ENCODE measurements at places on chromosomes 6 and 20. TPM values are rescaled to one million over a fixed set of nuclear protein-coding genes. Genes with fewer than 3 reads are reported as not detected.

Gene CST5
- not detected for total RNA-seq

Gene ZNF311
- total RNA-seq: 0.35 TPM

Gene XKR7
- not detected for total RNA-seq

Gene RNF182
- not detected for total RNA-seq

Gene DUSP15
- 1.1 TPM for total RNA-seq

Gene HLA-DMA
- 8.8 TPM for total RNA-seq

DNA sequence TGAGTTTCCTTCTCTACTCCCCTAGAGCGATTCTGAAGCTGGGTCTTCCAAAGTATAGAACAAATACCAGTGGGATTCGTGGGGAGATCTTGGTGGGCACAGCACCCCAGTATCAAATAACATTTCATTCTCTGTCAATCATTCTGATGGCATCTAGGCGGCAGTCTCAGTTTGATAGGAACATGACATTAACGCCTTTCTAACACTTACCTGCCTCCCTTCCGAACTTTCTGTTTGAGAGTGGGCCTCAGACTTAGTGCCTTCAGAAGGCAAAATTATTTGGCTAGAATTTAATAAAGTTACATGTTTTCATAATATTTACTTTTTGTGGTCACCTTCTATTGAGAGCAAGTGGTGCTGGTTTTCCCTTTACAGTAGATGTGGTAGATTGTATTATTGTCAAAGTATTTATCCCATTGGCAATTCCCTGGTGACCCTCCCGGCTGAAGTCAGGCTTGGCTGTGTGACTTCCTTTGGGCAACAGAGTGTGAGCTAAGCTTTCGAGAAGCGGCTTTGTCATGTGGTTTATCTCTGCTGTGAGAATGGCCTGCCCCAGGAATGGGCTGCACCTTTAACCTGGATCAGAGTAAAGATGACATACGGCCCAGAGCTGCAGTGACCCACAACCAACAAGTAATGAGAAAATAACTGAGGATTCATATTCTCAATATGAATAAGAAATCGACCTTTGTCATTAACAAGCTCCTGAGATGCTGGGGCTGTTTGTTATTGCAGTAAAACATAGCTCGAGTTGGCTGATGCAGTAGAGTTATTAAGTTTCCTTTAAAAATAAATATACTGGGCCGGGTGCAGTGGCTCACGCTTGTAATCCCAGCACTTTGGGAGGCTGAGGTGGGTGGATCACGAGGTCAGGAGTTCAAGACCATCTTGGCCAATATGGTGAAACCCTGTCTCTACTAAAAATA is 45.2 kb upstream of the PTPN1 start:
- H3K4me3 ChIP-seq: no peak overlapping the region
- H3K4me1 ChIP-seq: peaks cover 20% of the 10 kb centered on the region
- no peaks in the 10 kb centered on the region for H3K36me3 ChIP-seq

- DNase-seq: no peak
- no peaks in the 10 kb centered on the region for H3K4me1 ChIP-seq
- no peaks in the 10 kb centered on the region for H3K27me3 ChIP-seq
- no peaks in the 10 kb centered on the region for H3K36me3 ChIP-seq
Observed at GRCh38 chr6:52612336-52613054, 35.6 kb upstream of the TRAM2 start.

GRCh38 chr20:43766385-43766784 is 39.6 kb upstream of the GTSF1L start:
- no peaks in the 10 kb centered on the region for H3K36me3 ChIP-seq
- no peak overlapping the region for H3K27ac ChIP-seq
- no peak overlapping the region for H3K4me3 ChIP-seq
- no peaks in the 10 kb centered on the region for H3K4me1 ChIP-seq

DNA sequence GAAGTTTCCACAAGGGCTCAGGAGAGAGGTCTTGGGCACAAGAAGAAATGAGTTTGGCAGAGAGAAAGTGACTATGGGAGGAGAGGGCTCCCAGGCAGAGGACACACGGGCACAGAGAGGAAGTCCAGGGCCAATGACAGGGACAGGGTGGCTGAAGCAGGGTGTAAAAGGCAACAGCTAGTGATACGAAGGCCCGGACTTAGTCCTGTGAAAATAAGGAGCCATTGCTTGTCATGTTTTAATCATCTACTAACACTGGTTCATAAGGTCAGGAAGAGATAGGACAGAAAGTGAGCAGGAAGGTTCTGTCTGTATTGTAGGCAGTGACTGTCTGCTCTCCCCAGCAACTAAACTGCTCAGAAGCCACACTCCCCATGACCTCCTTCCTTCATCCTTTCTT is 204.7 kb upstream of the SHLD1 start:
- no peak overlapping the region for H3K27ac ChIP-seq
- no peak overlapping the region for H3K4me3 ChIP-seq
- no peak for DNase-seq
- H3K4me1 ChIP-seq: no peaks in the 10 kb centered on the region
- H3K36me3 ChIP-seq: no peaks in the 10 kb centered on the region

DNA sequence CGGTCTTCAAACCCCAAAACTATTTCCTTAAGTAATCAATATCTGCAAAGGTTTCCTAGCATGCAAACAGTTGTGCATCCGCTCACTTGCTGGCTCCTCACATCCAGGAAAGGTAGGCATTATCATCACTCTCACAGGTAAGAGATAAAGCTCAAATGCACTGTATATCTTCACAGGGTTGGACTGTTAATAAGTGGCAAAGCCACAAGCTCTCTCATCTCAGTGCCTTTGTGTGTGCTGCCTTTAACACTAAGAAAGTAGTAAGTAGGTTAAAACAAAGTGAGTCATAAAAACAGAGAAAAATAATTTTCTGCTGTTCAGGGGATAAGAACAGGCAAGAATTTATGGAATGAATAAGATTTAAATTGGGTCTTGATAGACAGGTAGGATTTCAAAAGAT is 21.3 kb downstream of the MAN1A1 start:
- no peaks in the 10 kb centered on the region for H3K36me3 ChIP-seq
- no peaks in the 10 kb centered on the region for H3K4me1 ChIP-seq

GRCh38 chr6:151721146-151721545 is 86.3 kb upstream of the ESR1 start:
- H3K36me3 ChIP-seq: peaks cover 4% of the 10 kb centered on the region
- DNase-seq: no peak
- H3K4me1 ChIP-seq: no peaks in the 10 kb centered on the region
- H3K27ac ChIP-seq: no peak overlapping the region
- H3K4me3 ChIP-seq: no peak overlapping the region

DNA sequence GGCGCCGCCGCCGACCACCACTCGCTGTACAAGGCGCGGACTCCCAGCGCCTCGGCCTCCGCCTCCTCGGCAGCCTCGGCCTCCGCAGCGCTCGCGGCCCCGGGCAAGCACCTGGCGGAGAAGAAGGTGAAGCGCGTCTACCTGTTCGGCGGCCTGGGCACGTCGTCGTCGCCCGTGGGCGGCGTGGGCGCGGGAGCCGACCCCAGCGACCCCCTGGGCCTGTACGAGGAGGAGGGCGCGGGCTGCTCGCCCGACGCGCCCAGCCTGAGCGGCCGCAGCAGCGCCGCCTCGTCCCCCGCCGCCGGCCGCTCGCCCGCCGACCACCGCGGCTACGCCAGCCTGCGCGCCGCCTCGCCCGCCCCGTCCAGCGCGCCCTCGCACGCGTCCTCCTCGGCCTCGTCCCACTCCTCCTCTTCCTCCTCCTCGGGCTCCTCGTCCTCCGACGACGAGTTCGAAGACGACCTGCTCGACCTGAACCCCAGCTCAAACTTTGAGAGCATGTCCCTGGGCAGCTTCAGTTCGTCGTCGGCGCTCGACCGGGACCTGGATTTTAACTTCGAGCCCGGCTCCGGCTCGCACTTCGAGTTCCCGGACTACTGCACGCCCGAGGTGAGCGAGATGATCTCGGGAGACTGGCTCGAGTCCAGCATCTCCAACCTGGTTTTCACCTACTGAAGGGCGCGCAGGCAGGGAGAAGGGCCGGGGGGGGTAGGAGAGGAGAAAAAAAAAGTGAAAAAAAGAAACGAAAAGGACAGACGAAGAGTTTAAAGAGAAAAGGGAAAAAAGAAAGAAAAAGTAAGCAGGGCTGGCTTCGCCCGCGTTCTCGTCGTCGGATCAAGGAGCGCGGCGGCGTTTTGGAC is 2.0 kb downstream of the SOX4 start:
- H3K36me3 ChIP-seq: no peaks in the 10 kb centered on the region
- DNase-seq: peak; percentile 56
- peak overlapping the region; percentile 59 for H3K27ac ChIP-seq
- peak overlapping the region; percentile 55 for H3K4me3 ChIP-seq

DNA sequence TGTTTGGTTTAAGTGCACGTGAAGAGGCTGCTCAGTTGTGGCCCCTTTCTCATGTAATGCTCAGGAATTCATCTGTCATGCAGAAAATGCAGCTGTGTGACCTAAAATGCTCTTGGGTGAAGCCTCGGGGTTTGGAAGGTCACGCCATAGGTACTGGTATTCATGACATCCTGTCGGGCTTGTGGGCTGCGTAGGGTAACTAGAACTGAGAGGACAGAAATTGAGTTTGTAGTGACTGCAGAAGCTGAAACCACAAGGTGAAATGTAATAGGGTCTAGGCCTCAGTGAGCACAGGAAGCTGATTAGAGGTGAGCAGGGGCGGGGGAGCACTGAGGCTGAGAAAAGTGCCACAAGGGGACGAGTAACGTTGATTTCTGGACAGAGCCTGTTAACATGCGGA is 128.8 kb downstream of the SOBP start:
- no peaks in the 10 kb centered on the region for H3K36me3 ChIP-seq
- H3K27me3 ChIP-seq: no peaks in the 10 kb centered on the region
- no peak overlapping the region for H3K4me3 ChIP-seq
- H3K27ac ChIP-seq: no peak overlapping the region

DNA sequence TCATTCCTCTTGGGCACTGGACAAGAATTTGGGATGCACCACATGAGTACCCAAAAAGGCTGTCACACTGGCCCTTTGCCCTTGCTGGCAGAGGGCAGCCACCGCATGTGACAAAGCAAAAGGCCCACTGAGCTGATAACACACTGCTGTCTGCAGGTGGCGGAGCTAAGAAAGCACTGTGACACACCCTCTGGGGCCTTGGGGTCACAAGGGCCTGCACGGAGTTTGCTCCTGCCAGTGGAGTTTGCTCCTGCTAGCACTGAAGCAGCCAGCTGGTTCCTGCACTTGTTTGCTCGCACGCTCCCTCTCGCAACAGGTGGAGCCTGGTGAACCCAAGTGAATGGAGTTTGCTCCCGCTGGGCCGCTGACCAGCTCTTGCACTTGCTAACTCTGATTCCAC is 132.6 kb downstream of the LCA5 start:
- H3K36me3 ChIP-seq: no peaks in the 10 kb centered on the region
- H3K27ac ChIP-seq: no peak overlapping the region

DNA sequence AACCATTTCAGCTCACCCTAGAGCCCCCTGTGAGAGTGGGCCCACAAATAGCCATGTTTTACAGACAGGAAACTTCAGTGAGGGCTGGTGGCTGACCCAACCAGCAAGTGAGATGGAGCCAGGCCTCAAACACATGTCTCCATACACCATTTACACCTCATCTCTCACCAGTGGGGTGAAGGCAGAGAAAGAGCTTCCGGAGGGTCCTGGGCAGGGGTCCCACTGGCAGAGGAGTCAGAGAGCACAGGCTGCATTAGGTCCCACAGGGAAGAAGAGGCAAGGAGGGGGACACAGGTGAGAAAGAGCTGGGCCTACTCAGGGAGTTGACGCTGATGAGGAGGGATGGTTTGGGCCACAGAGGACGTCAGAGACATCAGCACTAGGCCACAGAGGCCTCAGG is 172.6 kb downstream of the VEGFA start:
- no peaks in the 10 kb centered on the region for H3K36me3 ChIP-seq
- no peak for DNase-seq
- no peak overlapping the region for H3K27ac ChIP-seq
- no peak overlapping the region for H3K4me3 ChIP-seq

- no peak overlapping the region for H3K4me3 ChIP-seq
- H3K4me1 ChIP-seq: no peaks in the 10 kb centered on the region
- no peaks in the 10 kb centered on the region for H3K36me3 ChIP-seq
- no peaks in the 10 kb centered on the region for H3K27me3 ChIP-seq
- no peak overlapping the region for H3K27ac ChIP-seq
- no peak for DNase-seq
Observed at GRCh38 chr6:5472571-5472970, 211.3 kb downstream of the FARS2 start.

GRCh38 chr6:138485586-138486248 is 13.6 kb downstream of the NHSL1 start:
- no peak for DNase-seq
- H3K4me3 ChIP-seq: no peak overlapping the region
- no peak overlapping the region for H3K27ac ChIP-seq
- H3K36me3 ChIP-seq: no peaks in the 10 kb centered on the region
- peaks cover 6% of the 10 kb centered on the region for H3K4me1 ChIP-seq

DNA sequence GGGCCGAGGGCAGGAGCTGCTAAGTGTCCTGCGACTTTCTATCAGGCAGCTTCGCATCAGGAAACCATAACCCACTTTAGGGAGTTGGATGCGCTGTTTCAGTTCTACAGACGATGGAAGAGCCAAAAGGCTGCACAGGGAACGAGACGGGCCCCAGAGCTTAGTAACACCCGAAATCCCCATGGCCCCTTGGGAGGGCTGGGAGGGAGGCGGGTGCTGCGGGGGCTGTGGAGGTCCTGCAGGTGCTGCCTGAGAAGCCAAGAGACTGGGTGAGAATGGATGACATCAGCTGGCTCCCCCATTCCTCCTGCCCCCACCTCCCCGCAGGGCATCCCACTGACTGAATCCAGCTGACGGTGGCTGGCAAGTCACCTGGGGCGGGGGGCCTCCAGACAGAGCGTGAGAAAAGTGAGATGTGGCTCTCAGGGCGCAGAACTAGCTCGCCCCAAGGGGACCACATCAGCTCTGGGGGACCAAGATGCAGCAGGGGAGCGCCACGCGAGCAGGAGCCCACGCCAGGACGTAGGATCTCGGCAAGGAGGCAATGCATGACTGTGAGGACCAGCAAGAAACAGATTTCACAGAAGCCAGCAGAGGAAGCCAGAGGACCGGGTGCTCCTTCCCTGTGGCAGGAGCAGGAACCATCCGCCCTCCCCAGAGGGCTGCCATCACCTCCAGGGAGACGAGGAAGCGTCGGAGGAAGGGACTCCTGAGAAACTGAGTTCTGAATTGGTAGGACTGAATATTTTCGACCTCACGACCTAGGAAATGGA is 36.8 kb downstream of the PNLDC1 start:
- no peak overlapping the region for H3K4me3 ChIP-seq
- no peak overlapping the region for H3K27ac ChIP-seq
- H3K36me3 ChIP-seq: no peaks in the 10 kb centered on the region
- no peak for DNase-seq
- H3K27me3 ChIP-seq: no peaks in the 10 kb centered on the region
- no peaks in the 10 kb centered on the region for H3K4me1 ChIP-seq

DNA sequence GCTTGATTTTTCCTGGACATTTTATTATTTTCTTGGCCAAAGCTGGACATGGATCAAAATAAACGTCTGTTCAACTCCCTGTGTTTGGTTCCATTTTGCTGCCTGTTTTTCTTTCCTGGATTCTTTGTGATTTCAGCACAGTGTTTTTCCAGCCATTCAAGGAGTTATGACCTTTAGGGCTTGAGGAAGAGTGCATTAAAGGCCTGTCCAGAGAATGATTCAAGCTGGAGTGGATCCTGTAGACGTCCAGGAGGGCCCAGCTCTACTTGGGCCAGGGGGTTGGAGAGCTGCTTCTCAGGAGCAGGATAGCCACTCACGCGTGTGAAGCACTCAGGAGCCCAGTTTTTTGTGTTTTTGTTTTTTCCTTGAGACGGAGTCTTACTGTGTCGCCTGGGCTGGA is 56.5 kb upstream of the IER3 start:
- no peaks in the 10 kb centered on the region for H3K4me1 ChIP-seq
- no peaks in the 10 kb centered on the region for H3K27me3 ChIP-seq
- H3K4me3 ChIP-seq: no peak overlapping the region

- no peak for DNase-seq
- no peaks in the 10 kb centered on the region for H3K27me3 ChIP-seq
- H3K27ac ChIP-seq: no peak overlapping the region
- H3K4me1 ChIP-seq: no peaks in the 10 kb centered on the region
- H3K36me3 ChIP-seq: no peaks in the 10 kb centered on the region
- H3K4me3 ChIP-seq: no peak overlapping the region
Observed at GRCh38 chr20:22620342-22620741, 36.0 kb upstream of the FOXA2 start.

All from right lobe of liver (tissue), 6 donors.